ENCODE measurements at places on chromosomes 5 and 9. TPM values are rescaled to one million over a fixed set of nuclear protein-coding genes. Genes with fewer than 3 reads are reported as not detected.
A peak's percentile ranks its signal among the peaks of the same experiment; 100 is the strongest.

Gene CCDC152
- polyA plus RNA-seq = 10.5 TPM

Gene HMHB1
- polyA plus RNA-seq = not detected

Gene SHC3
- 2.7 TPM for polyA plus RNA-seq

DNA sequence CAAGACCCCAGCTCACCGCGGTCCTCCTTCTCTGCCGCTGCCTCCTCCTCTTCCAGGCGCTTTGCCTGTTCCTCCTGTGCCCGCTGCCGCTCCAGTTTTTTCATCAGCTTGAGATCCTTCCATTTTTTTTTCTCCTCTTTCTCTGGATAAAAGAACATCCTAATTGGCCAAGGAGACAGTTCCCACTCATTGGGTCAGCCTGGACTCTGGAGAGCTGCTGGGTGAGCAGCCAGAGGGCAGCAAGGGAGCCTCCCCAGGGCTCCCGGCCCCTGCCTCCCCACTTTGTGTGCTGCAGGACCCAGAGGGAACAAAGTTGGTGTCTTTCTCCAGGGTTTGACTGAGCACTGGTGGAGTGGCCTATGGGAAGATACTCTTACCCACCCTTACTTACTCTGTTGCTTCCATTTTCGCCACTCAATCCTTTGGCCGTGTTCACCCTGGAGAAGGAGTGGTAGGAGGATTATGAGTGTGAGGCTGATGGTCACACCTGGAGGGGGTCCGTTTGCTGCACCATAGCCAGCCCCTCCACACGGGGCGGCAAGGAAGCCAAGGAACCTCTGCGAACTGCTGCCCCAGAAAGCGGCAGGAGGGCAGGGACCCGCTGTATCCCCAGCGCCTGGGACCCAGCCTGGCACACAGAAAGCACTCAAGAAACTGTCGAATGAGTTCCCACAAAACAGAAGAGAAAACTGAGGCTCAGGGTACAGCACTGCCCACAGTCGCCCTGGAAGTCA is 708 bp downstream of the SPOUT1 start:
- DNase-seq = no peak

DNA sequence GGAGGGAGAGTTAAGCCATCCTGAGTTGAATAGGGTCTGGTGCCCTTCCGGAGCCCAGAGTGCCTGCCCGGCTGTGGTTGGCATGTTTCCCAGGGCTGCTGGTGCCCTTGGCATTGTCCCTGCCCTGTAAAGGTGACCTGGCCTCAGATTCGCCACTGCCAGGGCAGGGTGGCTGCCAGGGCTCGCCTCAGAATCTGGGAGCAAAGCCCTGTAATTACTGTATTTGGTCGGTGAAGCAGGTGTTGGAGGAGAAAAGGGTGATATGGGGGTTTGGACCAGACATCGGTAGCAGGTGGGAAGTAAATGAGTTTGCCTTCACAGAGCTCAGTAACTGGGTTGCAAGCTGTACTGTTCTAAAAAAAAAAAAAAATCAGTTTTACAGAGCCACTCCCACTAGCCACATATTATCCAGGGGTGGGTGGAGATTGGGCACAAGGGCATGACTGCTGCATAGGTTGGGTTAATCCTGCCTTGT is 47.6 kb downstream of the RGS3 start:
- DNase-seq = no peak

DNA sequence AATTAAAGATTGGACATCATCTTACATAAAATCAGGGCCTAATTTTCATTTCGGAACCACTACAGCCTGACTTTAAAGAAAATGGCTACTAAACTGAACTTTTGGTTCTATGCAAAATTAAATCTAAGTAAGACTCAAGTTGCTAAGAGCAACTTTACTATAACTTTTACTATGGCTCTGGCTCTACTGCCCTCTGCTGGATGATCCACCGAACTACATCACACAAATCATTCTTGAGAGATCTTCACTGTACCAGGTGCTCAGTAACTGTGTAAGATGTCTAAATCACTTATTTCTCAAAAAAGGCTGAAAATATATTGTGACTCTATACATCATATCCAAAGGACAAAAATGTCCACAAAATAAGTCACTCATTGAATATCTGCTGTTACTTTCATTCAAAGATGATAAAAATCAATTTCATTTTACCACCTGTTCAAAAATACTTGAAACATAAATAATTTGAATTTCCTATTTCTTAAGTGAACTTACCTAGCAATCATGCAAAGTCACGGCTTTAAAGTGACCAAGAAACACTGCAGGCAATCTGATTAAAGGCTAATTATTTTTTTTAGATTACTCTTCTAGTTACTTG is 13.5 kb downstream of the MOCS2 start:
- DNase-seq = peak; percentile 66

- DNase-seq = no peak
These were observed 72.0 kb upstream of the RAI14 start for GRCh38 chr5:34584165-34584564.

- DNase-seq = no peak
These were observed 41.3 kb downstream of the MAP3K1 start for GRCh38 chr5:56856541-56857178.

DNA sequence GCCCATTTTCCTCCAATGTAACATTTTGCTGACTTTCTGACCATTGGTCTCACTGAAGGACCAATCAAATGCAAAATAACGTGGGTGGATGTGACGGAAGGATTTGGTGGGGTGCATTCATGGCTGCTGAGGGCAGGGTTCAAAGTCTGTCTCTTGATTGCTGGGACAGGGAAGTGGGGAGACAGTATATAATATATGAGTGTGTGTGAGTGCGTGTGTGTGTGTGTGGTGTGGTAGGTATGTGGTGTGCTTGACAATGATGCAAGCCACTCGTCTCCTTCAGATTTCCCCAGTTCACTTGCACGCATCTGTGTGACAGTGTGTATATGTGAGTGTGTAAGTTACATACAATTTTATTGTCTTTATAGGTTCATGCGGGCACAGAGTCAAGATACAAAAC is 477.3 kb downstream of the DIRAS2 start:
- DNase-seq = no peak

GRCh38 chr9:114681594-114682332 is at the start of gene TEX48:
Gene TEX48 (minus strand): TSS chr9:114682192. CDS start chr9:114671723, 10,469 bp downstream.
- no peak for DNase-seq

GRCh38 chr9:109717342-109717741 is 62.7 kb upstream of the PALM2AKAP2 start:
- DNase-seq = no peak

Data from renal cortex interstitium (tissue), 15 donors.